GM12891 (cell line): ENCODE measurements at places on chromosomes 16 and 17.

DNA sequence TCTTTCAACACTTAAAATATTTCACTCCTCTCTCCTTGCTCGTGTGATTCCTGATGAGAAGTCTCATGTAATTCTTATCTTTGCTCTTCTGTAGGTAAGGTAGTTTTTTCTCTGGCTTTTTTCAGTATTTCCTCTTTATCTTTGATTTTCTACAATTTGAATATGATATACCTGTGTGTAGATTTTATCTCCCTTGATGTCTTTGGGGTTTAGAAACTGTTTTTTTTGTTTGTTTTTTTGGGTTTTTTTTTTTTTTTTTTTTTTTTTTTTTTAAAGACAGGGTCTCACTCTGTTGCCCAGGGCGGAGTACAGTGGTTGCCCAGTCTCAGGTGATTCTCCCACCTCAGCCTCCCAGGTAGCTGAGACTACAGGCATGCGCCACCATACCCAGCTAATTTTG is 26.6 kb downstream of the MOSMO start:
- no peak for DNase-seq

DNA sequence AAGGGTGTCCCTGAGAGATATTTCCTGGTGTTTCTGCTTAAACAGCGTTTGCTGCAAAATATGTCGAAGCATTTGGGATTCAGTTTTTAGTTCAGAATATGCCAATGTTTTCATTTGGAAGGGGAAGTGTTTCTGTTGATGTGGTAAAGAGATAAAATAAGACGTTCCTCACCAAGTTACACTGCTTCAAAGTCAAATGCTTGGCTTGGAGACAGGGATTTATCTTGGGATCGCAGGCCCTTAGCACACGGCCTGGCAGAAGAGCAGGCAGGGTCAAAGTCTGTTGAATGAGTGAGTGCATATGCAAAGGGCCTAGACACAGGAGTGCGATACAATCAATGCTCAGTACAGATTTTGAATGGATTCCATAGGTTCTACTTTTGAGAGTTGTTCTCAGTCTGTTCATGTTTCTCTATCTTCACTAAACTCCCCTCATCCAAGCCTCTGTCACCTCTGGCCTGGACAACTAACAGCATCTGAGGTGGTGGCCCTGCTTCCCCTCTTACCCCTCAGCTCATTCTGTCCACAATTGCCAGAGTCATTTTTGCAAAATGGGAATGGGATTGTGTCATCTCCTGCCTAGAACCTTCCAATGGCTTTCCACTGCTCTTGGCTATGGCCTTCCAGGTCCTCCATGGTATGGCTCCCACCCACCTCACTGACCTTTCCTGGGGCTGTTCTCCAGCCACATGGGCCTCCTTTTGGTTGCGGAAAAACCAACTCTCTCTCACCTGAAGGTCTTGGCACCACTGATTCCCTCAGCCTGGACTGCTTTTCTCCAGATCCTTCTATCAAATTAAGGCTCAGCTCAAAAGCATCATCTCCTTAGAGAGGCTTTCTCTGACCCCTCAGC is 3.2 kb downstream of the DEXI start:
- DNase-seq = no peak

DNA sequence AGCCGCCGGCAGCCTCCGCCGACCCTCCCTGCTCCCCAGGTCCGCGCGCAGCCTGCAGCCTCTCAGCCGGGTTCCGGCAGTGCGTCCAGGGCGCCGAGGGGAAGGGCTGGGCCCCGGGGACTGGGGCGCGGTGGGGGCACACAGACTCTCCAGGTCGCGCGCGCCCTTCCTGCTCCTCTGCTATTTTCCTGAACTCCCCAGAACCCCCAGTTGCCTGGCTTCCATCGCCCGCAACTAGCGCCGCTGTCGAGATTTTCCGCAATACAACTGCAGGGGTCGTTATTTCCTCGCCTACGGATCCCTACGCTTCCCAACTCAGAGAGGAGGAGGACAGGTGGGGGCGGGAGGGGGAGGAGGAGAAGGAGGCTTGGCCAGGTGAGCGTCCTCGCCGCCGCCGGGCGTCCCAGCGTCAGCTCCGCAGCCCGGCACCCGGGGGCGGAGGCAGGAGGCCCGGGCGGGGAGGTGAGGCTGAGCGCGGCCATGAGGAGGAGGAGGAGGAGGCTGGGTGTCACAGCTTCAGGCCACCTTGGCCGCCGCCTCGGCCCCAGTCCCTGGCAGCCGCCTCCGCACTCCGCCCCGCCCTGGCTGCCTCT is at the start of gene CA10:
Gene CA10, minus strand, starts transcription at position 265 of the 593 bp plus-strand sequence.
- DNase-seq = no peak

GRCh38 chr17:50586421-50587247 is 26.1 kb downstream of the CACNA1G start:
- DNase-seq = no peak

DNA sequence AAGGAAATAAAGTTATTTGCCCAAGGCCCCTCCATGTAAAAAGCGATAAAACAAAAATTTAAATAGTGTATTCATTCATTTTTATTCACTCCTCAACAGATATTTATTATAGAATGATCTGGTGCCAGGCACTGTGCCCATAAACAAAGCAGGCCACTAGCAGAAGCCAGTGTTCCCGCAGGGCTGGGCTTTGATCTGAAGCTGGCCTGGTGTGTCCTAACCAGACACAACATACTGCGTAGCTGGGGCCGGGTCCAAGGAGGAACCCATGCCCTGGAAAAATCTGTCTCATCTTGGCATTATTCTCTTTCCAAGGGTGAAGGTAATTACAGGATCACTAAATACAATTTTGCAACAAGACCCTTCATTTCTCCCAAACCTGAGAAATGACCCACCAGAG is 537.4 kb upstream of the CDH5 start:
- no peak for DNase-seq

DNA sequence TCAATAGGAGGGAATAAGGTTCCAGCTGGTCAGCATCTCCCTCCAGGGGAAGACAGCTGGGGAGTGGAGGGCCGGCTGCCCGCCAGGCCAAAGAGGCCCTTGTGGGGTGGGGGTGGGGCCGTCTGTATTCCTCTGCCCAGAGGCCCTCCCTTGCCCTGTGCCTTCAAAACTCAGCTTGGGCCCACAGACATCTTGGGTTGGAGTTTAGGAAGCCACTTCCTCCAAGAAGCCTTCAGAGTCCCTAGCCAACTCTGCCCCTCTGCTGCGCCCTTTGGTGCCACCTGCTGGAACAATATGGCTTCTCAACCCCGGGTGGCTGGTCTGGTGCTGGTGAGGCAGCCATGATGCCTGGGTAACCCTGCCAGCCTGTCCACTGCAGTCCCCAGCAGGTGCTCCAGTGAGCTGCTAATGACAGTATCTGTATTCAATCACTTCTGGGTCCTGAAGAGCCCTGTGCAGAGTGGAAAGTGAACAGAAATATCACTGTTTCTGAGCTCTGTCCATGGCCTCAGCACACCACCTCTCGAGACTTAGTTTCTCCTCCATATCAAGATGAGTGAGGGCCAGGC is 16.7 kb downstream of the HSD11B2 start:
- DNase-seq = peak; percentile 80

DNA sequence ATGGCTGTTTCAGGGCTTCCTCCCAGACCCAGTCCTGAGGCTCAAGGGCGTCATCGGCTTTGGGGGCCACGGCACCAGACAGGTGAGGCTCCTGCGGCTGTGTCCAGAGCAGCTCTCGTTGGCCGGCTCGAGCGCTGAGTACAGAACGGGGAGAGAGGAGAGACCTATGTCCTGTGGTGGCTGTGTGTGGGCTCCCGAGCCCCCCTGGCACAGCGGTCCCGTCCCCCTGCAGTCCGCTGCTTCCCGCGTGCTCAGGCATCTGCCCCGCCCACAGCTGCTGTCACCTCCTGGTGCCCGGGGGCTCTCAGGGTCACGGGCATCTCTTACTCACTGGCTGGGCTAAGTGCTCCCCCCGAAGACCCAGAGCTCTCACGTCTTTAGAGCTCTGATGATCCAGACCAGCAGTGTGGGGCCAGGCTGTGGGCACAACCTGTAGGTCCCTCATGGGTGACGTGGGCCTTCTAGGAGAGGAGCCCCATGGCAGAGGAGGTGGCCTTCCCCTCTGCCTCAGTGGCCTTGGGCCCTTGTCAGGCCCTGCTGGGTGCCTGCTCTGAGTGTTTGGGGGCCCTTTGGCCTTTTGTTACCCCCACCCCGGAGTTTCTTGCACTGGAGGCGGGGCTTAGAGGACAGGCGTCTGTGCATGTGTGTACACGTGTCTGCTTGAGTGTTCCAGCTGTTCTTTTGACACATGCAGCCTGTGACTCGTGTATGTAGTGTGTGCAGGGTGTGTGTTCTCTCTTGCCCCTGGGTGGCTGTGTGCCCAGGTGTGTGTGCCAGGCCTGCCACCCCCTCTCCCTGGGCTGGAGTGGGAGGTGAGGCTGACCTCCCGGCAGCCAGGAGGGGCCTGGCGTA is 3.5 kb downstream of the WDR90 start:
- no peak for DNase-seq

GRCh38 chr16:11597235-11598095 is 10.7 kb upstream of the LITAF start:
- DNase-seq = no peak

- DNase-seq = no peak
These were observed 1.2 kb upstream of the NFATC3 start for GRCh38 chr16:68083861-68084503.

GRCh38 chr17:76054112-76054476 is 18.2 kb downstream of the SRP68 start:
- no peak for DNase-seq

DNA sequence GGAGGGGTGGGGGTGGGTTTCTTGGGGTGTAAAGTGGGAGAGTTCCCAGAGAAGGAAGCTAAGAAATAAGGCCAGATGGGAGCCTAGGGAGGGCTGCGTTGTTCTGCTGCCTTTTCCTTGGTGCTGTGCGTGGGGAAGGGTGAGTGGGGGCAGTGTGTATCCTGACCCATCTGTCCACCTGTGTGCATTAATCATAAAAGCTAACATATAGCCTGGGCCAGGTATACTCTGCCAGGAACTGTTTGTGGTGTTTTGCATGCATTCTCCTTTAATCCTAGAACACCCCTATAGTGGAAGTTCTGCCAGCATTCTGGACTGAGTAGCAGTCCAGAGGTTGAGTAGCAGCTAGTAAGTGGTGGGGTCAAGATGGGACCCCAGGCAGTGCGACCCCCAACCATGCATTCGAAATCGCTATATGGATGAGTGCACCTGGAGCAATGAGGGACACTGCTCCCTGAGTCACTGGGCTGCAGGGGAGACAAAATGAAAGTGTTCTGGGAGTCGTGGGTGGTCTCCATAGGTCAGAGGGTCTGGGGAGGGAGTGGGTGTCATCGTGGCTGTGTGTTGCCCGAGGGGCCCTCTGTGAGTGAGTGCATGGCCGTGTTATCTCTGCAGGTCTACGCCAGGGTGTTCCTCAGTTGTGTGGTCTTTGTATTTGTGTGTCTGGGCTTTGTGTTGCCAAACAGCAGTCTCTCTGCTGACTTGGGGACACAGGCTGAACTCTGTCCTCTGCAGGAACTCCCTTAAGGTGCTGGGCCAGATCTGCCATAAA is 1.3 kb downstream of the ERBB2 start:
- no peak for DNase-seq

- DNase-seq = no peak
These were observed 74.9 kb upstream of the BCAR1 start for GRCh38 chr16:75326333-75326732.

DNA sequence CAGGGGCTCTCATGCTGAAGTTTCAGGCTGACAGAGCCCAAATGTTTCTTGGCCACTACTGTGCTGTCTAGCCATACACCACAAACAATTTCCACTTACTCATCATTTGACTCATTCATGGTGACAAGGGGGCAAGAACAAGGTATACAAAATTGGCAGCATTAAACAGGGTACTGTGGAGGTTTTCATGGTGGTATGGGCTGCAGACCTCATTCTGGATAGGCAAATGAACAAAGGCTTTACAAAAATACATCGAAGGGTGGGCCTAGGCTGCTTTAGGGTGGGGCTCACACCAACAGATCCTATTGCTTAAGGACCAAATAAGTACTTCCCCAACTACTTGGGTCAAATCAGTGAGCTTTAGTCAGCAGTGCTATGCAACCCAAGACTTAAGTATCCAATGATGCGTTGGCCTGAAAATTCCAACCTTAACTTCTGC is 53.0 kb downstream of the N4BP1 start:
- no peak for DNase-seq

GRCh38 chr17:32826076-32826475 is 50.8 kb downstream of the MYO1D start:
- DNase-seq = no peak

DNA sequence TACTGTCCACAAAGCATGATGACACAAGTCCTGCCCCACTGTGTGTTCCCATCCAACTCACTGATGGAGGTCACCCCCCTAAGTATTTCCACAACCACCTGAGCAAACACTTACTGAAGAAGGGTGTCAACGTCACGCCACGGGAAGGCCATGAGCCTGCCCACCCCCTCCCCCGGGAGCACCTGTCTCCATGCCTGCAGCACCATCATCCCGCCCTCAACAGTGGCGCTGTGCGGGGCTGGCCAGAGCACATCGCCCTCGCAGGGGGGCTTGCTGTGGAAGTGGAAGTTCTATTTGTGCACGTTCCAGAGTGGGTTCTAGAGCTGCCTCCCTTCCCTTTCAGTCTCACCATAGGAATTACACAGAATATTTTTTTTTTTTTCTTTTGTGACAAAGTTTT is 4.3 kb upstream of the MBTPS1 start:
- no peak for DNase-seq

GRCh38 chr16:67022531-67023214 is 6.3 kb upstream of the CBFB start:
- no peak for DNase-seq

GRCh38 chr17:56847106-56847505 is 13.2 kb downstream of the DGKE start:
- DNase-seq = no peak

- no peak for DNase-seq
These were observed 6.6 kb downstream of the FAM20A start for GRCh38 chr17:68594552-68594951.

DNA sequence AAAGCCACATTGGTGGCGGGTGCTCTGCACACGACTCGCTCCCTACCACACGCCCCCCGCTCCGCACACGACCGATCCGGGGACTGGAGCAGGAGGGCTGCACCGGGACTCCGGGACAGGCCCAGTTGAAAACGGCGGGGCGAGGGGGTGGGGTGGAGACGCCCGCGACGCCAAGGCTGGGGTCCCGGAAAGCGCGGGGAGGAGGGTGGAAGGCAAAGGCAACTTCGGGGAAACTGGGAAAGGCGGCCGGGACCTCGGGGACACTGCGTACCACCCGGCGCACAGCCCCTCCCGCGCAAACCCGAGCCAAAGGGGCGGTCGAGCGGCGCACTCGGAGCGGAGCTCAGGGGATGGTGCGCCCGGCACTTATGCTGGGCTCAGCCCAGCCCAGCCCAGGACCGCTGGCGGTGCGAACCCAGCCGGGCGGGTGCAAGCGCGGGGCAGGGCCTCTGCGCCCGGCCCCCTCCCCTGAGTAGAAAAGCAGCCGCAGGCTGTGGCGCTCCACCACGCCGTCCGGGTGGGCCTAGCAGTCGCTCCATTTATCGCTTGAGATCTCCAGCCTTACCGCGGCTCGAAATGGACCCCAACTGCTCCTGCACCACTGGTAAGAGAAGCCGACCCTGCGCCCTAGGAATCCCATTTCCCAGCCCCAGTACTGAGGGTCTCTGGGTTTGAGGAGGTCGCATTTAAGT is at the start of gene MT1M:
Gene MT1M, plus strand, starts transcription at position 504 of the 692 bp plus-strand sequence. Its CDS starts 73 bp downstream, at position 577.
- DNase-seq = no peak

GRCh38 chr17:43628089-43628650 is 33.6 kb downstream of the MEOX1 start:
- no peak for DNase-seq
